ENCODE measurements at places on chromosomes 7 and 10.

DNA sequence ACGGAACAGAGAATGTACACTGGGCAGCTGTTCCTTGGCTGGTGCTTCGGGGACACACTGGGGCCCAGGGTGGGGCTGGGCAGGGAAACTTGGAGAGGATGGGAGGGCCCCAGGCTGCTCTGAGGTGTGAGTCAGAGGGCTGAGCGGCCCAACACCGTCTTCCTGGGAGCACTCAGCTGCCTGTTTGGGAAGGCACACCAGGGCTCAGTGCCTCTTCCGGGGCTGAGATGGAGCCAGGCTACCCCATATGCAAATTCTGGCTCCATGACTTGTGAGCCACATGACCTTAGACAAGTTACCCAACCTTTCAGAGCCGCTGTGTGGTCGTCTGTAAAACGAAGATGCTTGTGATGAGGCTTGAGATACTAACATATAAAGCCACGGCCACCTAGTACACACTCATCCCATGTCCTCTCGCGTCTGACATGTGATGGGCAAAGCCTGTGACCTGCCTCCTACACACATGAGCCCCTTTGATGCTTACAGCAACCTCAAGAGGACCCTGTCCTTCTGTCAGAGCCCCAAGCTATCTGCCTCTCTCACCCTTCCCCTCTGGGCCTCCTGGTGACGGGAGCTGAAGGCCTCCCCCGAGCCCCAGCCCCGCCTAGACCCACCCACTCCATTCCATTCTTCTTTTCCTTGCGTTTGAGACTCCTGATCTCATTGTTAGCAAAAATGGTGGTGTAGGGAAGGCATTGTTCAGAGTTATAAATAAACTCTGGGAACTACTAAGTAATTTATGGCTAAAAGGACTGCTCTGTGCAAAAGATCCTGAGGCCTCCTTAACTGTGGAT lies 26.1 kb downstream of the KLRG2 start:
- DNase-seq = no peak

DNA sequence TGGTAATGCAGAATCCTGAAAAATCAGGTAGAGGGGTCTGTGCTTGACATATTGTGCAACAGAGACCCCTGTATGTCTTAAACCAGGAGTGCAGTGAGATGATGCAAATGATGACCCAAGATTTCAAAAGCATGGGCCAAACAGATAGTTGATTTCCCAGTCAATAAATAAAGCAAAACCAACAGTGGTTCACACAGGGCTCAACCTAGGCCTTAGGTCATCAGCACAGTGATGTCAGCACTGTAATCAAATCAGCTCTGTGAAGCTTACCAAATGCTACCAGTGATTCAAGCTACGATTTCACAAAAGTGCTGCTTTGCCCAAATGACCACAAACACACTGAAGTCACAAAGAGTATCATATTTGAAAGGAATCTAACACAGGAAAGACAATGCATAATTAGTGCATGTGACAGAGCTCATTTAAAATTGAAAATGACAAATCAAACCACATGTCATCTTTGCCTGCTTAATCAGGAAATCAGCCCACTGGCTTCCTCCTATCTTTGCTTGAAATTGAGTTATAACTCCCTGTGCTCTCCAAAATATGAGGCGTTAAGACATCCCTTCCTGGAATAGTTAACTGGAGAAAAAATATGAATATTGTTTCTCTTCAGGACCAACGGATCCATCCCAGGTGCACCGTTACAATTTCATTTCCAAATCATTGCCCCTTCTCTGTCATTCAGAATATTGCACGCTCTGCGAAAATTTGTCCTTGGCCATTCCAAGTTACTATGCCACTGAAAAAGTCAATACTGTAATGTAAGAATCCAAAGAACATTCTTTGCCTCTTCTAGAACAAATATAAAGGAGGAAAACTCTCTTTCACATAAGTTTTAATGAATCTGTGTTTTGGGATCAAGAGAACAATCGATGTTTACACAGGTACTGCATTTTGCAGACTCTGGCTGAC lies 41.9 kb upstream of the ASL start:
- DNase-seq = no peak

DNA sequence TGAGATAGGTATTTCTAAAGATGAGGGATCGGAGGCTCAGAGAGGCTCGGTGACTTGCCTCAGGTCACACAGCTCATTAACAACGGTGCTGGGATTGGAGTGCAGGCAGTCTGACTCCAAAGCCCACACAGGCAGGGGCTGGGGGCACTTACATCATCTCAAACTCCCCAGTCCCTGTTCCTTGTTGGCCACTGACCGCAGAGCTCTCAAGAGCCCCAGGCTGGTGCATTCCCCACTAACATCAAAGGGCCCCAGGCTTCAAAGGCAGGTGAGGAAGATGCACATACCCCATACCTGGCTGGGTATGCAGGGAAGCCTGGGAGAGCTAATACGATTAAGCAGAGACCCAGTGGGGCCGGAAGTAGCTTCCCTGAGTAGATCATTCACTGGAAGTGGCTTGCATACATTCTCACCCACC lies 13.7 kb upstream of the NODAL start:
- no peak for DNase-seq

GRCh38 chr10:84659027-84659426 lies 330.6 kb downstream of the CCSER2 start:
- no peak for DNase-seq

DNA sequence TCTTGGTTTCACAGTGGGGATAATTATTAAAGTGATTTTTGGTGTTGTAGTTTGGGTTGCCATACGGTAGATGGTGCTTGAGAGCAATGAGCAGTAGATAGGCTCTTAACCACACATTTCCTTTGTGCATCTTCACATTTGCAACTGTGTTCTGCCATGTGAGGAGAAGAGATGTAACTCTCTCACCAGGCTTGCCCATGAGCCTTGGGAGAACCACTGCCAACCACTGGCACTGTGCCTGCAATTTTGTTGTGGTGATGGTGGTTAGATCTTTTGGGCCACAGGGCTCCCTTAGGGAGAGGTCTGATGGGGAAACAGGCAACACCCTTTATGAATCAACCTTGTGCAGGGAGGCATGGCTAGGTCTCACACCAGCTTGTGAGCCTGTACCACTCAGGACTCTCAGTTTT lies 204.3 kb downstream of the CCDC7 start:
- DNase-seq = no peak

DNA sequence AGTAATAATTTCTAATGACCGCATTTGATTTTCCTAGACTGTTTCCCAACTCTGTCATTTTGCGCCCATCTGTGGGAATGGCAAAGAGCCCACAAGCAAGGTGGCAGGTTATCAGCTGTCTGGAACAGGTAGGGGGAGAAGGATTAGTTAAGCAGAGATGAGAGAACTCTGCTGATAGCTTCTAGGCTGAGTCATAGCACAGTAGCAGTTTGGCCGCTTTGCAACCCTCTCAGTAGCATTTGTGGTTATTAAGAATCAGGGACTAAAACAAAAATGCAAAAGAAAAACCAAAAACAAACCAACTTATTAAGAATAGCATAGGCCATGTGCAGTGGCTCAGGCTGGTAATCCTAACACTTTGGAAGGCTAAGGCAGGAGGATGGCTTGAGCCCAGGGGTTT lies 602.7 kb upstream of the SORCS1 start:
- DNase-seq = no peak

DNA sequence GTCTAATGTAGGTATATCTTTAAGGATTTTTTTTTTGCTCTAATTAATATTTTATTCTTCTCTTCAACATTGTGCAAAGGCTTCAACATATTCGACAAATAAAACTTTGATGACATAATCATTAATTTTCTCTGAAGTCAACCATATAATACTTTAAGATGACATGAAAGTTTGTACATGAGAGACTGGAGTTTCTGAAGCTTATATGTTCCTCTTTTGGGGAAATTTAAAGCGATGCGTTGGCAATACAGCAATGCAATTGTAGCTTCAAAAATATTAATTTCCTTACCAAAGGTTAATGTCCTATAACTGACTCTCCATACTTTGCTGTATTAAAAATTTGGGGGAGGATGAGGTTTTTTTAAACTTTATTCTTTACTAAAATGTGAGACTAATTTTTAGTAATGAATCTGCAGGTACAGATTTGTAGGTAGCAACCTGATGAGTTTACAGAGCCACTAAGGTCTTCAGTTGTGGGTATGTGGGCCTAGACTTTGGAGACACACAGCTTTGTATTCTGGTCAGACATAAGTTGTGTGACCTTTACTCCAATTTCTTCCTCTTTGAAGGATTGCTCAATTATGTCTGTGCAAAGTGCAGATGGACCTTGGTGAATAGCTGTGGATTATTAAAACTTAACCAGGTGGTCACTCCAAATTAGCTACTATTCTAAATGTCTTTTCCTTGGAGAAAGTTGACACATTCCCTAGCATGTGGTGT lies 18.0 kb upstream of the LIPA start:
- no peak for DNase-seq

- no peak for DNase-seq
Measured at GRCh38 chr10:88221010-88221973, 357.9 kb downstream of the PTEN start.

GRCh38 chr7:158631574-158632195 lies 44.1 kb upstream of the PTPRN2 start:
- no peak for DNase-seq

- no peak for DNase-seq
Measured at GRCh38 chr7:127954357-127954748, 76.9 kb downstream of the LRRC4 start.

DNA sequence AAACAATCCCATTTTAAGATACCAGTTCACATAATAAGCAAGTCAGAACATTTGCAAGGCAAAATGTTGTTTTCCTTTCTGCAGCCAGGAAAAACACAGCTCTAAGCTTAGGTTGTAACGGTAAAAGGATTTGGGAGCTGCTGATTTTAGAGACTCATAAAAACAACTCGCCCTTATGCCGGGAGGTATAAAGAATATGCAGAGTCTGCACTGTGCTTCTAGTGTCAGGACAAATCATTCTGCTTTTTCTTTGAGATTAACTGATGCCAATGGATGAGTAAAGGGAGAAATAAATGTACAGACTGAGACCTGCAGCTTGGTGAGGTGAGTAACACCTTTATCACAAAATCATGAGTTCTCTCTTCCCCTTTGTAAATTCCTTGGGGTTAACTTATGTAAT lies 2.0 kb upstream of the SFR1 start:
- no peak for DNase-seq

- DNase-seq = no peak
Measured at GRCh38 chr10:48199580-48200377, 74.7 kb downstream of the FRMPD2 start.

- no peak for DNase-seq
Measured at GRCh38 chr7:70657989-70658632, 473.8 kb upstream of the GALNT17 start.

DNA sequence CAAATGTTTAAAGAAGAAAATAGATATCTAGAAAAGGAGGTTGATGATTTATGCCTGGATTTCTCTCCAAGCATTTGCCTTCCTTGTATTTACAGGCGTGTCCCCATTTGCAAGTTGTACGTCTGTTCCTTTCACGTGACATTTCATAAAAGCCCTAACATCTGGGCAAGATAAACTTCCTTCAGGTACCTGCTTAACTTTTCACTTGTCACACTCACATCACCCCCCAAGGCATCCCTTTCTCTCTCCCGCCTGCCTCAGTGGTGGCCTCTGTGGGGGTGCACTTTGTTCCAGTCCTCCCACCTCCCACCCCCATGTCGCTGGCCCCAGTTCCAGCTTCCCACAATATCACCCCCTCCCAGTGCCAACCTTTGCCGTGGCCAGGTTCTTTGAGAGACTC lies 6.7 kb downstream of the TWIST1 start:
- DNase-seq = no peak

DNA sequence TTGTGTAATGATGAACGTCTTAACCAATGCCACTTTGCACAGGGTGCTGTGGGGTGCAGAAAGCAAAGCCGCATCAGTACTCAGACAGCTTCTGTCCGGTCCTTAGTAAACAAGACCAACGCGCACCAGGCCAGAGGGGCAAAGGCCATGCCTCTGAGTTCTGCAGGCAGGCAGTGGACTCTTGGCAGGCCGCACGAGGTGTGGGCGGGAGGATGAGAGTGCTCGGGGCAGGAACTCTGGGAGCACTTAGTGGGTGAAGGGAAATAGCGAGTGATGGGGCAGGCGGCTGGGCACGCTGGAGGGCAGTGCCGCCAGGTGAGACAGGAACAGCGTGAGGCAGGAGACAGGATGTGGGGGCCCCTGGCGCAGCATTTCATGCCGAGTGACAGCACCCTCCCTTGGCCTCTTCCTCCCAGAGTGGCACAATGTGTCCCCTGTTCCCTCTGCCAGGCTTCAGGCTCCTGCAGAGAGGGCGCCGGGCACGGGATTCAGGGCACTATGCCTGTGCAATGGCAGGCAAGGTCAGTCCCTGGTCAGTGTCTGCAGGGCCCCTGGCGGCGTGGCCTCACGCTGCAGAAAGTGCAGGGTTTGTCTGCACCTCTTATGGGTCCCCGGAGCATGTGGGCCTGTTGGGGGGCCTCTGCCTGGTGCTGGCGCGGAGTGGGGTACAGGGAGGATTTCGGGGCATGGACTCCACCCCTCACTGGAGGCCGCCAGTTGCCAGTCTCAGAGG lies 60.4 kb downstream of the VIPR2 start:
- no peak for DNase-seq

DNA sequence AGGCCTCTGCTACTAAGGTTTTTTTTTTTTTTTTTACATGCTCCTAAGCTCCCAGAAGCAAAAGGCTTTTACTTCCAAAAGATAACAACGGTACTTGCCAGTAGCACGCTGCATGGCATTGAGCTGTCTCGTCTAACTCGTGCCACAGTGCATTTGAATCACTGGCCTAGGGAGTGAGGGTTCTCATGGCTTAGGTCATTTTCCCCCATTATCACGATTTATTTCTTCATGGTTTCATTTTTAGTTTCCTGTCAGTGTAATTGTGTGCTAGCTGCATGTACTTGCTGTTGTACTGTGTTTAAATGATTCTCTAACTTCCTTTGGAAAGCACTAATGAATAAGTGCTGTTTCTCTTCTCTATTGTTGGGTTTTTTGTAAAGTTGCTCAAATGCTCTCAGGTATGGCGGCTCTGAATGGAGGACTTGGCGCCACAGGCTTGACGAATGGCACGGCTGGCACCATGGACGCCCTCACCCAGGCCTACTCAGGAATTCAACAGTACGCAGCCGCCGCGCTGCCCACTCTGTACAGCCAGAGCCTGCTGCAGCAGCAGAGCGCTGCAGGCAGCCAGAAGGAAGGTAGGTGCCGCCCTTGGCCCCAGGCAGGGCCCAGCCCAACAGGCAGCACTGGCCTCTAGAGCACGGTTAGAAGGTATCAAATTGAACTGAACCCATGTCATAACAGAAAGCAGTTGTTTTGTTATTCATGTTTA lies 290.5 kb downstream of the USP6NL start:
- DNase-seq = no peak

DNA sequence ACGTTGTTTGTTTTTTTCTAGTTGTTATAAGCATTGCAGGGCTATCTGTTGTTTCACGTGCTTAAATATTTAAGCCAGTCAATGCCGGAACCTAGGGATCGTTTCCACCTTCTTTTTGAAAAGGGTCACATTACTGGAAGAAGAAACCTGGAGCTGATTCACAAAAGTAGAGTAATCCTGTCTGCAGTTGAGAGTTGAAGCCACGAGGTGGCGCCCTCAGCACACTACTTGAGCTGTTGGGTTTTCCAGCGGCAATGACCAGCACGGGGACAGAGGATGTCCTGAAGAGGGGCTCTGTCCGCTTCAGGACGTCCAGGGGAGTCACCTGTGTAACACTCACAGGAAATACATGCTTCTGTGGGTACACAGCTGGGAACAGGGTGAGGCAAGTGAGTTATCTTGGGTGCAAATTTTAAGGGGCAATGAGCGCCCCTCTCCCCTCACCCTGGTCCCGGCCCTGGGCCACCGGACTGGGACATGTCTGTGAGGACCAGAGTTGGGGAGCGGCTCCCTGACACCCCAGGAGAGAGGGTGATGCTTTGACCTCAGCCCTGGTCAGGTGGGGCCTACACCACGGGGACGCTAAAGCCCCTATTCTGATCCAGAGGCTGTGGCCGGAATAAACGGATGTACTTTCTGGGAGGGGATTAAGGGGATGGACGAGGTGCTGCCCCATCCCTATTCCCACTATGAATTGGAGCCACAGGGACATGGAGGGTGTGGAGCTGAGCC lies 26.3 kb upstream of the WDFY4 start:
- peak; percentile 32 for DNase-seq
